Hippocampal formation (tissue), 2 donors: ENCODE measurements at places on chromosomes 5 and 9.

DNA sequence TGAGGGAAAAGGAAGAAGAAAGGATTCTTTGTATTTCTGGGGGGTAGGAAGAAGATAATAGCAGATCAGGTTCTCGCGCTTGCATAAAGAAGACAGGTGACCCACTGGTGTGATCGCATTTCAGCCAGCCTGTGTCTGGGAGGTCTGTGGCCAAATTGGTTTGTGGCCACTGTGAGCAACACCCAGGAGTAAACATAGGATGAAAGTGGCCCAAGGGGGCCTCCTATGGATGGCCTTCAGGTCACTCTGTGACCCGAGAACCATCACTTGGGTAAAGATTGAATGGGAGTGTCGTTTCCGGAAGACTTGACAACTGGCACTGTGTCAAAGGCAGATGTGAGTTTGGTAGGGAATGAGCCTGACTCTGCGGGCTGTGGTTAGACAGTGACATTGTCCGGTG, 34.2 kb downstream of the RAI14 start:
- DNase-seq: no peak

DNA sequence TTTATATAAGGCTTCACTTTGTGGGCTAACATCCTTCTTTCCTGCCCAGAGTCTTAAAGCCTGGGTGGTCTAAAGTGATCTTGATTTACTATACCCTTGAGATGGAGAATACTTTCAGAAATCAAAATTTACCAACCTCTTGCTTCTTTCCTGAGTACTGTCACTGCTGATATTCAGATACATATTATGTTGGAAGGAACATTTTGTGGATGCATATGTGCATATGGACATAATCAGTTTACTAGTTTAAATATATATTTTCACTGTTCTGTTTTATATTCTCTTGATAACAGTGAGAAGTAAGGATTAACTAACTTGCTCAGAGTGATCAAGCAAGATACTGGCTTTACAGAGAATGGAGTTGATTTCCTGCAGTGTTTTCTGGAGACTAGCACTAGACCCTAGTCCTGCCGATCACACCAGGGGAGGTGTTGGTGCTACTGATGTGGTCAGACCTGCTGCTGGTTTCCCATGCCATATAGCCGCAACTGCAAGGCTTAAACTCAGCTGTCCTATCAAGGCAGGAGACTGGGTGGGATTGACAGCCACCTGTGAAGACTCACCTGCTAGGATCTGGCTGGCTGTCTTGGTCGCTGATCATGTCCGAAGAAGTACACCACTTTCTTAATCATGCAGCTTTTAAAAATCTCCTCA, 57.6 kb downstream of the SLF1 start:
- no peak for DNase-seq

- no peak for DNase-seq
Measured at GRCh38 chr9:63859475-63860215, 1425.4 kb downstream of the FOXD4L5 start.

- DNase-seq: no peak
Measured at GRCh38 chr9:18182636-18183035, 291.3 kb upstream of the ADAMTSL1 start.

GRCh38 chr5:44847206-44847852, 38.6 kb downstream of the MRPS30 start:
- no peak for DNase-seq
